ENCODE measurements at places on chromosomes 2 and 18. TPM values are rescaled to one million over a fixed set of nuclear protein-coding genes. Genes with fewer than 3 reads are reported as not detected.

DNA sequence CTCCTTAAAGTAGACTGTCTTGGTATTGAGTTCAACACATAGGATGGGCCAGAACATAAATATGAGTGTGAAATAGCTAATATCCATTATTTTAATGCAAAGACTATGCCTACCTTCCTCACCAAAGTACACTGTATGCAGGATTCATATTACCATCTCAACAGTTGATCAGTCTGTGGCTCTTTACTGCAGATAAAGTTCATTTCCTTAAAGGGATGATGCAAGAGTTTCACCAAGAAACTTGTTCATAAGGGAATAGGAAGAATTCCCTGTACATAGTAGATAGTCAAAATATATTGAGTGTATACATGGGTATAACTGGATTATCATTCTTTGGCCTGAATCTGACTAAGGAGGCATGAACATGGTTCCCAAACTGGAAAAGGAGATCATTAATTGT, 35.0 kb downstream of the MARS2 start:
- H3K27me3 ChIP-seq, result no peaks in the 10 kb centered on the region
- no peak overlapping the region for H3K27ac ChIP-seq
- no peak overlapping the region for H3K4me3 ChIP-seq
- no peaks in the 10 kb centered on the region for H3K4me1 ChIP-seq

DNA sequence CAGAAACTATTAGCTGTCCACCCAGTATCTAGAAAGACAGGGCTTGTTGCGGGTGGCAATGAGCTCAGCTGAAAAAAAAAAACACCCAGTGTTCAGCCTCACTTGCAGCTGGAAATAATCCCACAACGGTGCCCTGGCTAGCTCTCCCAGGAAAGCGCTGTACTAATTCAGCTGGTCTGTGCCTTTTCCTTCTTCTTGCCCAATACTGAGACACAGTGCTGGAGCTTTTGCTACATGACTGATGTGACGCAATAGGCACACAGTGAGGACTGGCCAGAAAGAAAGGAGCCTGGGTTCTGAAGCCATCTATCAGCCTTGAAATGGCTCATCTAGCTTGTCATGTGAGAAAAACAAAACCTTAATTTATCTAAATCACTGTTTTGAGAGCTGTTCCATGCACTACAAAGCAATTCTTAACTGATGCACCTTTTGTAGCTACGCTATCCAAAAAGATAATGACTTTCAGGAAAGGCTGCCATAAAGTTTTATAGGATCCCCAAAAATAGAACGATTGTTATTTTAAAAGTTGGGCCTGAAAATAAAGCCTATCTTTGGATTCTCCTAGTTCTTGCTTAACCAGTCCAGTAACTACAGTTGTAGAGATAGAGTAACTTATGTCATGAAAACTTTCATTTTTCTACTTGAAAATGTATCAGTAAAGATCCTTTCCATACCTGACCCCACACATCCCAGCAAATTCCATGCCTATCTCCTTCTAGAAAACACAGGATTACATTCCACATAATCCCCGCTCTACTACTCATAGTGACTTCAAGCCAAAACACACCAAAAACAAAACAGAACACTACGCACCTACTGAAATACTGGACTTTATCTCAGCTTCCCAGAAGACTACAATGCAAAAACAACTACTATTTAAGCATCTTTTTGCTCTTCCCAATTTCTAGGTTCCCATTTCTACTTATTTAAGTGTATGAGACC, 15.9 kb downstream of the KIDINS220 start:
- no peak overlapping the region for H3K27ac ChIP-seq
- H3K36me3 ChIP-seq, result peaks cover 12% of the 10 kb centered on the region
- no peaks in the 10 kb centered on the region for H3K27me3 ChIP-seq
- H3K4me3 ChIP-seq, result no peak overlapping the region
- H3K4me1 ChIP-seq, result no peaks in the 10 kb centered on the region
- DNase-seq, result no peak

DNA sequence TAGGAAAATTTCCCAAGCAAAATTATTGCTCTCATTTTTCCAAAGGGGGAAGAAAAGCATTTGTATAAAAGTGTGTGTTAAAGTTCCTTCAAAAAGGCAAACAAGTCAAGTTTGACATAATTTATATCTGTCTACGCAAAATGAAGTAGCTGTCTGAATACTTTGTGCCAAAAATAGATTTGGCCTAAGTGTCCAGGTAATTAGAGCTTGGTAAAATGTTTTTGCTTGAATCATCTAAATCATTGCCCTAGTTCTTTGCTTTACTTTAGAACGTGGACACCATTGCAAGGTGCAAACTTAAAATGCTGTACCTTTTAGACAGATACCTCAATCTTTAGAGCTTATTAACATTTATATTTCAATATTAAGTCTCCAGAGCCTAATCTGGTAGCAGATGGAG, 97.6 kb upstream of the MAPRE2 start:
- no peak for DNase-seq
- no peaks in the 10 kb centered on the region for H3K4me1 ChIP-seq
- H3K4me3 ChIP-seq, result no peak overlapping the region
- no peak overlapping the region for H3K27ac ChIP-seq

The DLX2 gene
- total RNA-seq, result 0.34 TPM

DNA sequence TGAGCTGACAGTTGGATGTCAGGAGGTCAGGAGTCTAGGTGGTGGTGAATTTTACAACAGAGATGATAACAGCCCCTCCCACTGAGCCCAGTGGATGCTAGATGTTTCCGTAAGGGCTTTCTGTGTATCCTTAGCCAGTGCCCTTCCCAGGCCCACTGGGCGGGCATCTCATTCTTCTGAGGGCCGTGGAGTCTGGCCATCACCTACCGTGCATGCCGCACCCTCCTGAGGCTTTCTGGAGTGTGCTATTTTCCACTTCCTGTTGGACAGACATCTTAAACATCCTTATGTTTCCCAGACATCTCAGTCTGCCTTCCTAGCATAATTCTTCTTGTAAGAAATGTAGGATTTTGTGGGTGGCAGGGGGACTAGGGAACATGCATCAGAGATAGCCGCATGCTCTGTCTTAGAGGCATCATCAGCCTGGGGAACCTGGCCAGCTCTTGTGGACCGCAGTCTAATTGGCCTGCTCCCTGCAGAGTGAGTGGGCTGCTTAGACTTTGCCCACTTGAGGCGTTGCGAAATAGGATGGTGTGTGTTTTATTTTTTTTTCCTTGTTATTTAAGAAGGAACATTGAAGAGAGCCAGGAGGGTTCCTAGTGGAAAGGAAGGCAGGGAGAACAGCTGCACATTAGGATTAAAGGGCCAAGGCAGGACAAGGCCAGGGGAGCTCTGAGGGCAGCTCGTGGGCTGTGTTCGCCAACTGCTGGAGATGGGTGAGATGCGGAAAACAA, 135.8 kb downstream of the SH3RF3 start:
- no peaks in the 10 kb centered on the region for H3K36me3 ChIP-seq
- no peaks in the 10 kb centered on the region for H3K27me3 ChIP-seq

The KIF5C gene
- total RNA-seq, result 14.3 TPM

DNA sequence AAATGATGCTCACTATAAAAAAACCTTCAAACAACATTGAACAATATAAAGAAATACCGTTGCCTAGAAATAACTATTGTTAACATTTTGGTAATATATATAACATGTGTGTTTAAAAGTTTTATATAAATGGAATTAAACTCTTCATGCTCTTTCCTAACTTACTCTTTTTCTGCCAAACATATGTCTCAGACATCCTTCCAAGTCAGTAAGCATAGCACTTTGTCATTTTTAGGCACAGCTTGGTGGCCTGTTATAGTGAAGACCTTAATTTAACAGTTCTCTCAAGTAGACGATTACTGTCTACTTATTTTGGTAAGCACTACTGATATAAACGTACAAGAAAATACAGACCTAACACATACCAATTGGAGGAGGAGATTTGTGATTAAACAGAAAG, 23.9 kb downstream of the ABCG5 start:
- no peaks in the 10 kb centered on the region for H3K4me1 ChIP-seq
- no peak overlapping the region for H3K27ac ChIP-seq
- H3K36me3 ChIP-seq, result no peaks in the 10 kb centered on the region
- no peak overlapping the region for H3K4me3 ChIP-seq
- no peak for DNase-seq

DNA sequence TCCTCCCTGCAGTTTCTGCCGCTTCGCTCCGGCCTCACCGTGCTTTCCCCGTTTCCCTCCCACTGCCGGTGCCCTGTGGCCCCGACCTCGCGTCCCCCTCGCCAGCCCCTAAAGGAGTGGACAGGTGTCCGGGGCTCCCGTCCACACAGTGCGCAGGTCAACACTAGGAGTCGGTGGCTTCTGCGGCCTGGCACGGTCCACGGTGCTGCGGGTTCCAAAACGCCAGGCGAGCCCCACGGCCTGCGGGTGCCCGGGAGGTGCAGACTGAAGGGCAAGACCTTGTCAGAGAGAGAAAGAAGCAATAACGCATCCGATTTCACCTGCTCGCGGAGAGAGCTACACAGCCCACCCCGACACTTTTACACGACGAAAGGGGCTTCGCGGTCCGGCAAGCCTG, 588.7 kb upstream of the SALL3 start:
- DNase-seq, result no peak
- H3K27me3 ChIP-seq, result no peaks in the 10 kb centered on the region
- no peak overlapping the region for H3K27ac ChIP-seq
- no peaks in the 10 kb centered on the region for H3K36me3 ChIP-seq

The NT5DC4 gene
- not detected for total RNA-seq

DNA sequence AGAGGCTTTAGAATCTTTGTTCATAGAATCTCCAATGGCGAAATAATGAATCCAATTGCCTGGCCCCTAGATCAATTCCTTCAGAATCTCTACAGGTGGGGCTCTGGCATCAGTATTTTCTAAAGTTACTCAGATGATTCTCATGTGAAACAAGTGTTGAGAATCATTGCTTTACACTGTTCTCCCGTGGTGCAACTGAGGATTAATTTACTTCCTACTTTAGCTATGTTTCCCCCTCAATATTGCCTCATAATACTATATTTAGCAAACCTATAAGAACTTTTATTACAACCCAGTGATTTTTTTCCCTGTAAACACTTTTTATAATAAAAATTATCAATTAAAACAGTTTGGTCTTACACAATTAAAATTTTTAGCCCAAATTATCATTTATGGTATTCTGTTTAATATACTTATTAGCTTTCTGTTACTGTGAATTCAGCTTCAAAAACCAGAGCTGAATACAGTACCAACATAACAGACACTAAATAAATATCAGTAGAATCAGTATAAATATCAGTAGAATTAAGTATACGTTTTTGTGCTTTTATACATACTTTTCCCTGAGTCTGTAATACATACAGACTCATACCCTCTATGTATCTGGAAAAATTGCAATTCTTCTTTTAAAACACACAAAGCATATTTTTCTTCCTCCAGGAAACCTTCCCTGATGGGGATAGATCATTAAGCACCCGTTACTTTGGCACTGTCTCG, 20.8 kb downstream of the SLC38A11 start:
- H3K36me3 ChIP-seq, result no peaks in the 10 kb centered on the region
- H3K27ac ChIP-seq, result no peak overlapping the region
- no peaks in the 10 kb centered on the region for H3K4me1 ChIP-seq
- H3K27me3 ChIP-seq, result no peaks in the 10 kb centered on the region
- DNase-seq, result no peak

DNA sequence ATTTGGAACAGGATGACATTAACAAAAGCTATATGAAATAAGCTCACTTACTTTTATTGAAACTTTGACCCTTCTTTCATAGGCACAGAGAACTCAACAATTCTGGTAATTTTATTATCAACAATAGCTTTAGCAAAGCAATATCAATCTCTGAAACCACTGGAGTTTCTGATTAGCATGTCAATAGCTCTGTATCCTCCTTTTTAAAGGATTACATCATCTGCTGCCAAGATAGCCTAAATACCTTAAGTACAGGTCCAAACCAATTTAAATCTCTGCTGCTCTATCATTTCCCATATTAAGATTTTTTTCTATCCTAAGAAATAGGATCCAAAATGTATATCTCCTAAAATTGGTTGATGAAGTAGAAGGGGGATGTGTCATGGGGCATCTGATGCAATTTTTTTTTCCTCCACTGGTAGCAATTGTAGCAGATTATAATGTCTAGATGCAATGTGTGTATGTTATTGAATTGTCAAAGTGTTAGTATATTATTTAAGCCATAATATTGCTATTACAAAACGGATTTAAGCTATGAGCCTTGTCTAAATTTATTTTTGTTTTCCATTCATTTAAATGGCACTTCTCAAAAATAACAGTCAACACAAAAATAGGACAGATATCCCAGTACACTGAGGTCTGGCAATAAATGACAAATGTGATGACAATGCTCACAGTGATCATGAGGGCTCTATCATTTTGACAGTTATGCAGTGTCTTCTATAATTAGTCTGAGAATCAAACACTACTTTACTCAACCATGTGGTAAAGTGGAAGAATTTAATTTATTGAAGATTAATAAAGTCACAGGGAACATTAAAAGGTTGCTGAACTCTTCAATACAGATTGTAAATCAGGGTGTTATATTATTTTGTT, 328.4 kb downstream of the CDH7 start:
- no peaks in the 10 kb centered on the region for H3K27me3 ChIP-seq
- H3K27ac ChIP-seq, result no peak overlapping the region
- no peaks in the 10 kb centered on the region for H3K36me3 ChIP-seq

The CPO gene
- not detected for total RNA-seq

DNA sequence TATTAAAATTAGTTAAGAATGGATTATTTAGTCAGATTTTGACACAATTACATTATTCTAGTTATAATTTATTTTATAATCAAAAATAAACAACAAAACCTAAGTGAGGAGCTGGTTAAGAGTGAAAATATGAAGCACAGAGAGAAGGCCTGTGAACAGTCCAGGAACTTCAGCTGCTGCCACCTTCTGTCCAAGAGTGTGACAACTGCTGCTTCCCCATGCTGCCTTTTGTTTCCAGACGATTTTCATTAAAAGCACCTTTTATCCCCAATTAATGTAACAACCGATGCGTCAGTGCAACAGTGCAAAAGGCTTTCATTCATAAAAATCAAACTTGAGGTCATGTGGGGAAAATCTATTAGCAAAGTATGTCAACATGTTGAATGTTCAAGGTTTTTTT, 363.6 kb downstream of the CTNNA2 start:
- H3K36me3 ChIP-seq, result no peaks in the 10 kb centered on the region
- no peak overlapping the region for H3K27ac ChIP-seq
- no peaks in the 10 kb centered on the region for H3K27me3 ChIP-seq
- no peak overlapping the region for H3K4me3 ChIP-seq
- DNase-seq, result no peak
- H3K4me1 ChIP-seq, result no peaks in the 10 kb centered on the region

- no peaks in the 10 kb centered on the region for H3K36me3 ChIP-seq
- no peak overlapping the region for H3K27ac ChIP-seq
- no peaks in the 10 kb centered on the region for H3K4me1 ChIP-seq
- no peak for DNase-seq
- no peak overlapping the region for H3K4me3 ChIP-seq
- no peaks in the 10 kb centered on the region for H3K27me3 ChIP-seq
These were observed 315.8 kb upstream of the NRP2 start for GRCh38 chr2:205366336-205367060.

- H3K36me3 ChIP-seq, result no peaks in the 10 kb centered on the region
- no peak for DNase-seq
- no peaks in the 10 kb centered on the region for H3K4me1 ChIP-seq
- H3K4me3 ChIP-seq, result no peak overlapping the region
These were observed 317.4 kb downstream of the NBAS start for GRCh38 chr2:15243762-15244161.

GRCh38 chr2:55437515-55438390, 18.1 kb upstream of the CCDC88A start:
- H3K4me1 ChIP-seq, result no peaks in the 10 kb centered on the region
- no peaks in the 10 kb centered on the region for H3K27me3 ChIP-seq
- no peaks in the 10 kb centered on the region for H3K36me3 ChIP-seq
- no peak overlapping the region for H3K4me3 ChIP-seq

- H3K27ac ChIP-seq, result no peak overlapping the region
- DNase-seq, result no peak
- no peaks in the 10 kb centered on the region for H3K4me1 ChIP-seq
- H3K27me3 ChIP-seq, result no peaks in the 10 kb centered on the region
These were observed 373.8 kb upstream of the RAB6C start for GRCh38 chr2:129605646-129606045.

- no peak for DNase-seq
- no peak overlapping the region for H3K27ac ChIP-seq
- no peaks in the 10 kb centered on the region for H3K4me1 ChIP-seq
These were observed 61.3 kb downstream of the LONRF2 start for GRCh38 chr2:100260712-100261620.

Data from naive thymus-derived CD4-positive, alpha-beta T cell (primary cell).